ENCODE measurements at places on chromosomes 12 and 14. TPM values are rescaled to one million over a fixed set of nuclear protein-coding genes. Genes with fewer than 3 reads are reported as not detected.

POLR3B gene
- 8.5 TPM for polyA plus RNA-seq

BCAT1 gene
- polyA plus RNA-seq, result 22.4 TPM

ABHD12B gene
- 1.2 TPM for polyA plus RNA-seq

TTC9 gene
- polyA plus RNA-seq, result 1.1 TPM

METTL25 gene
- 14.5 TPM for polyA plus RNA-seq

TCP11L2 gene
- 13.2 TPM for polyA plus RNA-seq

CTSG gene
- polyA plus RNA-seq, result not detected

FAM181A gene
- polyA plus RNA-seq, result not detected

RAB15 gene
- polyA plus RNA-seq, result 10.0 TPM

LPAR5 gene
- 0.10 TPM for polyA plus RNA-seq

GPR84 gene
- polyA plus RNA-seq, result not detected

STAB2 gene
- polyA plus RNA-seq, result not detected

PLXNC1 gene
- 2.9 TPM for polyA plus RNA-seq

ANAPC7 gene
- 48.2 TPM for polyA plus RNA-seq

APOF gene
- not detected for polyA plus RNA-seq

CCER1 gene
- not detected for polyA plus RNA-seq

CYP46A1 gene
- polyA plus RNA-seq, result 15.0 TPM

TAS2R20 gene
- polyA plus RNA-seq, result 0.61 TPM

PLD4 gene
- 1.7 TPM for polyA plus RNA-seq

TBC1D30 gene
- 1.2 TPM for polyA plus RNA-seq

NRXN3 gene
- 1.5 TPM for polyA plus RNA-seq

IAPP gene
- not detected for polyA plus RNA-seq

RHEBL1 gene
- 0.94 TPM for polyA plus RNA-seq

NAV3 gene
- 1.2 TPM for polyA plus RNA-seq

ITGA5 gene
- polyA plus RNA-seq, result 52.6 TPM

ST8SIA1 gene
- polyA plus RNA-seq, result 5.3 TPM

OTX2 gene
- polyA plus RNA-seq, result 0.90 TPM

MIP gene
- 1.4 TPM for polyA plus RNA-seq

RFX4 gene
- polyA plus RNA-seq, result not detected

KRT85 gene
- polyA plus RNA-seq, result not detected

APPL2 gene
- 24.7 TPM for polyA plus RNA-seq

MYH6 gene
- polyA plus RNA-seq, result 4,145 TPM

PPM1H gene
- polyA plus RNA-seq, result 3.3 TPM

FGD4 gene
- 1.8 TPM for polyA plus RNA-seq

TTC7B gene
- polyA plus RNA-seq, result 75.8 TPM

KRT79 gene
- polyA plus RNA-seq, result not detected

PPP1R1A gene
- 266 TPM for polyA plus RNA-seq

IFNG-AS1 gene
- 0.39 TPM for polyA plus RNA-seq

MSI1 gene
- polyA plus RNA-seq, result 38.7 TPM

L2HGDH gene
- polyA plus RNA-seq, result 18.3 TPM

PLCZ1 gene
- polyA plus RNA-seq, result not detected

USP44 gene
- polyA plus RNA-seq, result 2.1 TPM

ZNF605 gene
- 8.2 TPM for polyA plus RNA-seq

C12orf54 gene
- polyA plus RNA-seq, result not detected

LRP6 gene
- polyA plus RNA-seq, result 18.1 TPM

PIANP gene
- 4.1 TPM for polyA plus RNA-seq

ADCY6 gene
- 38.1 TPM for polyA plus RNA-seq

GOLT1B gene
- polyA plus RNA-seq, result 13.1 TPM

GZMB gene
- not detected for polyA plus RNA-seq

MYL6 gene
- polyA plus RNA-seq, result 3,866 TPM

METTL17 gene
- 127 TPM for polyA plus RNA-seq

INHBC gene
- polyA plus RNA-seq, result 0.11 TPM

FAM177A1 gene
- 50.1 TPM for polyA plus RNA-seq

TAS2R46 gene
- 0.24 TPM for polyA plus RNA-seq
